ENCODE measurements at places on chromosomes 4 and X. TPM values are rescaled to one million over a fixed set of nuclear protein-coding genes. Genes with fewer than 3 reads are reported as not detected.

DHX15 gene
- 193 TPM for total RNA-seq

MAGEA11 gene
- total RNA-seq = not detected

DNA sequence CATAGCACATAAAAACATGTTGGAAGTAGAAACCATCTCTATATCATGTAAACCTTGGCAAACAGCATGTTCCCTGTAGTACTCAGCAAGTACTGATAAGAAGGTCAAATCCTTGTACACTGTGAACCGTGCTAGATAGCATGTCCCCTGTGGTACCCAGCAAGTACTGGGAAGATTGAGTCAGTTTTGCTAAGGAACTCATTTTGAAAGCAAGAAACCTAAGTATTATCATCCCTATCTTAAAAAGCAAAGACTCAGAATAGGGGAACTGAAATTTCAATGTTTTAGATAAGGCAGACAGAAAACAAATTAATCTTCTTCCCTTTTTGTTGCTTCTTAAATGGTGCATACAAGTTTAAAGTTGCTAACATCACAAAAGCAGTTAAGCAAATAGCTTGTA lies 180.2 kb downstream of the RBM46 start:
- no peak for DNase-seq

- no peak for DNase-seq
Measured at GRCh38 chr4:107791902-107792301, 32.8 kb upstream of the SGMS2 start.

DNA sequence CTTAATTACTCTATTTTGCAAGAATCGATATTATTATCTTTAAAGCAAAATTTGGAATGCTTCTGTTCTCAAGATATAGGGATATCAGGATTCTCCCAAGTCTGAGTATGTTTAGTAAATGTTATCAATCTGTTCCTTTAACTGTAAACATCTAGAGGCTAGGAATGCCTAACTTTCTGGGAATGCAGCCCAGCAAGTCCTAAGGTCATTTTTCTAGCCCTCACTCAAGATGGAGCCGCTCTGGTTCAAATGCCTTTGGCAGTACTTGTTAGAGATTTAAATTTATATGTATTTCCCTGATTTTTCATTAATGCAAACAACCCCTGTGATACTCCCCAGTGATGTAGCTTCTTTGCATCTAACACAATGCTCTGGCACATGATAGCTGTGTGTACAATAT lies 623.8 kb upstream of the LCORL start:
- no peak for DNase-seq

All from endodermal cell (in vitro differentiated cells).